ENCODE measurements at places on chromosomes 2 and 18.

DNA sequence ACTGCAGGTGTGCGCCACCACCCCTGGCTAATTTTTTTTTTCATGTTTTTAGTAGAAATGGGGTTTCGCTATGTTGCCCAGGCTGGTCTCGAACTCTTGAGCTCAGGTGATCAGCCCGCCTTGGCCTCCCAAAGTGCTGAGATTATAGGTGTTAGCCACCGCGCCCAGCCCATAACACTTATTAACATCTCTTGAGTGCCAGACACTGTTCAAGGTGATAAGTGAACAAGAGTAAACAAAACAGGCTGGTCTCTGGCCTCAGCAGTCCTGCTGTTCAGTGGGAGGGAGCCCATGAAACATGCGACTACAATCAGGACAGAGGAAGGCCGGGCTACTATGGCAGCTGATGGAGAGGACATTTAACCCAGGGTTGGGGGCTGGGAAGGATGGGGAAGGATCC lies 42.3 kb downstream of the KCTD1 start:
- no peak for DNase-seq

GRCh38 chr2:6685447-6685846 lies 180.3 kb downstream of the CMPK2 start:
- DNase-seq, result no peak

GRCh38 chr2:73163483-73164367 lies 38.6 kb upstream of the NOTO start:
- no peak for DNase-seq

DNA sequence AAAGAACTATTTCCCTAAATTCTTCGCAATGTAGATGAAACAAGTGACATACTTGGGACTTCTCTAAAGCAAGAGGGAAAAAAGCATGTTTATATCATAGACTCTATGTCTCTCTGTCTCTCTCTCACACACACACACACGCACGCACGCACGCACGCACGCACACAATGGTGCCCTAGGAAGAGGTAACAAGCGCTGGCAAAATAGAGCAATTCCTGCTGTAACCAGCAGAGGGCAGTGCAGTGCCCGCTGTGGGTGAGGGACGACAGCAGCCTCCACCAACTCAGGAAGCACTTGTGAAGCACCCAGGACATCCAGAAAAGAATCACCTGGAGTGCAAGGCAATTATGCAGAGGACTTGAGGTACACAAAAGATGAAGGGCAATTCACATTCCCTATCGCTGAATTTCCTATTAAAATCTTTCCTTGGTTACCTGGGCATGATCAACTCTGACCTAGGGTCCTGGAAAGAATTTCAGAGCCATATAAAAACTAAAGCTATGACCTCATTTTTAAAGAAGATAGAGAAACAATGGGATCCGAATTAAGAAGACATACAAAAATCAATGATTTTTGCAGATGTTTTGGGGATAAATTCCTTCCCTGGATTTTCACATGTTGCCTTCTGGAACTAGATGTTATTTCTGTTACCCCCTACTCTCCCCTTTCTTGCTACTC lies 166.4 kb downstream of the PDE11A start:
- peak; percentile 10 for DNase-seq

Data from hypothalamus (tissue), 51 donors.